ENCODE measurements at places on chromosomes 7 and 10.

DNA sequence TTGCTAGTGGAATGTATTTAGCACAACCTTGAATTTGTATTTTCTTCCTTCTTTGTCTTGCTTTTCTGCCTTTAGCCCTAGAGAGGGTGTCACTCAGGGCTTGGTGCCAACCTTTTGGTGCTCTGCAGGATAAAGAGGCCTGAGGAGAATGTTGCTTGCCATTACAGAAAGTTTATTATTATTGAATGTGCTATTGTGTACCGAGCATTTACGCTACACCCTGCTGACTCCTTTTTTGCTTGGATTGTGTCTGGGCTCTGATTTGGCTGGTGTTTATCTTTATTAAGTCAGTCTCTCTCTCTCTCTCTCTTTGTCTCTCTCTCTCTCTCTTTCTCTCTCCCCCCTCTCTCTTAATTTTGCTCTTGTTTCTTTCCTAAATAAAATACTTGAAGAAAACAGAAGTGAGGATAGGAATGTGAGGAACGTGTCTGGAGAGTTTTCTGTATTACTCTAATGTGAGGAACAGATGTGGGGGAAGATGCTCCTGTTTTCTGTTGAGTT, 284.4 kb upstream of the PHYHIPL start:
- H3K27me3 ChIP-seq: no peaks in the 10 kb centered on the region
- no peak for DNase-seq
- H3K4me3 ChIP-seq: no peak overlapping the region
- no peaks in the 10 kb centered on the region for H3K4me1 ChIP-seq
- no peak overlapping the region for H3K27ac ChIP-seq
- no peaks in the 10 kb centered on the region for H3K36me3 ChIP-seq

GRCh38 chr10:90674928-90675327, 182.9 kb downstream of the HTR7 start:
- DNase-seq: no peak
- no peaks in the 10 kb centered on the region for H3K4me1 ChIP-seq
- H3K27me3 ChIP-seq: no peaks in the 10 kb centered on the region

DNA sequence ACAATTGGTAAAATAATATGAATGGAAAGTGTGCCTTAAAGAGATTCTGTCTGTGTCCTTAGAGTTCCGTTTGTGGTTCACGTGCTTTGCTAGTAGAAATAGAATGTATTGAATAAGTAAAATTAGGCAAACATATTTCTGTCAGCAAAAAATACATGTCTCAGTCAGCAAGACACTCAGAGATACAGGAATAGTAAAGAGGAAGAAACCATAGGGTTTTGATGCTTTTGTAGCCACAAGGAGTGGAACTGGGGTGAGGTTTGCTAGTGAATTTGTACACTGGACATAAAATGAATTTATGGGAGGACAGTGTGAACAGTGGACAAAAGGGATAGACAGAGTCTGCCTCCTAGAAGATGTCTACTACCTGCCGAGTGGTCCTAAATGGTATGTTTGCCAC, 289.2 kb upstream of the NRP1 start:
- no peaks in the 10 kb centered on the region for H3K4me1 ChIP-seq
- H3K4me3 ChIP-seq: no peak overlapping the region
- no peaks in the 10 kb centered on the region for H3K36me3 ChIP-seq
- no peaks in the 10 kb centered on the region for H3K27me3 ChIP-seq
- no peak overlapping the region for H3K27ac ChIP-seq

- no peaks in the 10 kb centered on the region for H3K27me3 ChIP-seq
- no peak for DNase-seq
- H3K36me3 ChIP-seq: no peaks in the 10 kb centered on the region
- no peak overlapping the region for H3K4me3 ChIP-seq
- peaks cover 66% of the 10 kb centered on the region for H3K4me1 ChIP-seq
Measured at GRCh38 chr10:22658745-22659410, 55.5 kb downstream of the PIP4K2A start.
